Gastroesophageal sphincter (tissue), 4 donors: ENCODE measurements at places on chromosomes 13 and 19.

GRCh38 chr19:28020619-28021258, 1192.2 kb downstream of the UQCRFS1 start:
- ATAC-seq, result no peak

- ATAC-seq, result no peak
These were observed 24.3 kb downstream of the ARL11 start for GRCh38 chr13:49652355-49653305.

DNA sequence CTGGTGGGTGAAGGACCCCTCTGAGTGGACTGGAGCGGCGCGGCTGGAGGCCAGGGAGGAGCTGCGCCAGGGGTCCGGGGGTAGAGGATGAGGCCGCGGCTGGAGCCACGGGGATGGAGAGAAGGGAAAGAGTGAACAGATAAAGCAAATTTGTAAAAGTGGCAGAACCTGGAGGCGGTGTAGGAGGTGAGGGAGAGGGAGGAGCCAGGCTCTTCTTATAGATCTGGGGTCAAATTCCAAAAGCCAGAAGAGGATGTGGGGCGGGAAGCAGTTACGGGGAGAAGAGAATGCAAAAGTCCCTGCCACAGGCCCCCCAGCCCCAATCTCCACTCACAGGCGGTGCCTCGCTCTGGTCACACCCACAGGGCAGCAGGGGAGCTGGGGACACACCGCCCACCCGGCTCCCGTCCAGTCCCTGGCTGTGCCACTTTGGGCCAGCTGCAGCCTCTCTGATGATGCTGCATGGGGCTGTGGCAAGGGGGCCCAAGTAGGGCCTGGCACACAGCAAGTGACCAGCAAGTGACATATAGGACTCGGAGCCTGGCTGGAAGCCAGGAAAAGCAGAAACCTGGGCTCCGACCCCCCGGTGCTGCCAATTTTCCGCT, 11.1 kb downstream of the LRRC4B start:
- ATAC-seq, result no peak

DNA sequence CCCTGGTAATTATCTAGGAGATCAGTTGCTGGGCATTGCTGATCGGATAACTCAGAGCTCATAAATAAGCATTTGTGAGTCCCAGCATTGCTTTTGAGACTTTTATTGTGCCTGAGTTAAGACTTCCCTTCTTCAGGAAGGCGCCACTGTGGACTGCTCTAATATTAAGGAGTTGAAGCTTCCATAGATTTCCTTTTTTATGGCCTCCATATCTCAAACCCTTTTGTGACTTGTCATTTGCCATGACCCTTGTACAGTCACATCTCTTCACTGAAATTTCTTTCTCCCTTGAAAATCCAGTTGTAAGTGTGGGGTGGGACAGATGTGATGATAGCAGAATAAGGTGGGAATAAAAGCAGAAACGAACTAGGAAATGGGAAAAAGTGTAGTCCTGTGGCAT, 6.3 kb downstream of the TM9SF2 start:
- no peak for ATAC-seq

GRCh38 chr19:4051175-4052101, 15.3 kb downstream of the ZBTB7A start:
- no peak for ATAC-seq

- no peak for ATAC-seq
These were observed 9.2 kb downstream of the PAN3 start for GRCh38 chr13:28147495-28147894.
